ENCODE measurements at places on chromosomes 6 and 20. TPM values are rescaled to one million over a fixed set of nuclear protein-coding genes. Genes with fewer than 3 reads are reported as not detected.

GRCh38 chr6:125066964-125067363 lies 86.6 kb upstream of the TPD52L1 start:
- DNase-seq: no peak

Gene EEF1A2
- 690 TPM for polyA plus RNA-seq

DNA sequence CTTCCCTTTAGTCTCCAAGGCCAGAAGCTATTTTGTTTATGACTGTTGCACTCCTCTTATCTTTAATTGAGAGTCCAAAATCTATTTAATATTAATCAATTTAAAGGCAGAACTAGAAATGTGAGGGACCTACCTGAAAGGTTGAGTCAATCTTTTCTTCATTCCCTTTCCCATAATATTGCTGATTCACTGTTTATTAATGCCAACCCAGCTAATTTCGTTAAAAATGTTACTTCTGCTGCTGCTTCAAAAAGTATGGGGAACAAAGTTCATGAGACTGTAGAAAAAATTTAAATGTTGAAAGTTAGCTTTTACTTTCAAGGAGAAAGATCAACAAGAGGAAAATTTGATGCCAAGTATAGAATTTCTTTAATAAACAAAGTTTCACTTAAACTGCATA lies 365.3 kb downstream of the TENT5A start:
- DNase-seq: no peak

GRCh38 chr20:63456429-63457284 lies 15.8 kb downstream of the KCNQ2 start:
- no peak for DNase-seq

- DNase-seq: no peak
These were observed 232.8 kb upstream of the QKI start for GRCh38 chr6:163181666-163182180.

GRCh38 chr6:142648526-142648925 lies 296.4 kb downstream of the HIVEP2 start:
- no peak for DNase-seq

DNA sequence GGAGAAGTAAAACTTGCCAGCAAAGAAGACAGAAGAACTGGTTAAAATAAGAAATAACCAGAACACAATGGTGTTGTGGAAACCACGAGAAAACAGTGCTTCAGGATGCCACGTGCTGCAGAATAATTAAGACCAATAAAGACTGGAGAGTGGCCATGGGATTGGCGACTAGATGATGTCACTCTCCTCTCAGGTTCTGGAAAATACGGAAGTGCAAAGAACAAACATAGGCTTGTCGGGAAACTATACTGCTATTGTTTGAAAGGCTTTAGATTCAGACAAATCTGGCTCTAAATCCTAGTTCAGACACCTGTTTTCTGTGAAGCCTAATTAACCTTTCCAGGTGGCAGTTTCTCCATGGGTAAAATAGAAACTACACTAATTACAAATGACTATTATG lies 138.4 kb upstream of the STXBP5 start:
- DNase-seq: no peak

DNA sequence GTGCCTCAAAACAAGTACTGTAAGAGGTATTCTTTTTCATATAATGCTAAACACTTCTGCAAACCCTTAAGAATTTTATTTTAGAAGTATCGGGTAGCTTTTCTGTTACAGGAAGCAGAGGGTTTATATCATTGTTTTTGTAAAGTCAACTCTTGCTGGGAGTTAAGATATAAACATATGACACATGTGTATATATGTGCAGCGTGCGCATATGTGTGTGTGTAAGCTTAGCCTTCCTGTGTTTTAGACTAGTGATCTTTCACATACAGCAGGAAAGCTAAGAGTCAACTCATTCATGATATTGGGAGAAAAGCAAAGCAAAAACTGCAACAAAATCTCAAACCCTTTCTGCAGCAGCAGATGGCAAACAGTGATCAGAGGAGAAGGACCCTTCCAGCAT lies 102.4 kb downstream of the ARID1B start:
- DNase-seq: no peak

- no peak for DNase-seq
These were observed 24.6 kb upstream of the CCDC167 start for GRCh38 chr6:37524025-37524969.

Gene UCKL1
- 56.5 TPM for polyA plus RNA-seq

DNA sequence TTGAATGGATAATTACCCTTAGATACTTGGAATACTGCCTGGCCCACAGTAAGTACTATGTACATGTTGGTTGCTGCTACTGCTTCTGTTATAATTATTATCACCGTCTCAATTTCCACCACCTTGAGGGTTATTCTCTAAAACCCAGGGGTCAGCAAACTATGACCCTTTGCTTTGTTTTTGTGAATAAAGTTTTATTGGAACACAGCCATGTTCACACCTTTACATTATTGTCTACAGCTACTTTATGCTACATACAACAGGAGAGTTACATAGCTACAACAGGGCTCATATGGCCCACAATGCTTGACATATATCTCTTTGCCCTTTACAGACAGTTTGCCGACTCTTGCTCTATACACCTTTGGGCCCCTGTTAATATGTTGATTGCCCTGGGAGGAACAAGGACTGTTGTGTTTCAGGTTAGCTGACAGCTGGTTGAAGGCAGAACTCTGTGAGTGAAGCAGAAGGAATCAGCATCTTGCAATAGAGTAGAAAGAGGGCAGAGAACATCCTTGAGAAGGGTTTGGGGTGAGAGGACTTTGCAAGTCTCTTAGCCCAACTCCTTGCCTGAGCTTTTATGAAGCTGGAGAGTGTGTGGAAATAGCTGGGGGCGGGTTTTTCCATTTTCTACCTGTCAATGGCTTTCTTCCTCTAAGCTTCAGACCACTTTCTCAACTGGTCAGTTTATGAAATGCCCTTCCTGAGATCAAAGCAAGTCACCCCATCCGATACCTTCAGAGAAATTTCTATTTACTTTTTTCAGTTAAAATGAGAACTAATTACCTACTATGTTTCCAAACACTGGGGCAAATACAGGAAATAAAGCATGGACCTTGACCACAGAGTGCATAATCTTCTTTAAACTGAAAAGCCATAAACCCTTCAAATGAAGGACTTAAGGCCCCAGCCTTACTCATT lies 3.5 kb upstream of the MEP1A start:
- DNase-seq: no peak

Gene GNRH2
- polyA plus RNA-seq: 1.8 TPM

GRCh38 chr6:136921381-136921935 lies 643 bp upstream of the SLC35D3 start:
- peak; percentile 49 for DNase-seq
